Hepatocyte (in vitro differentiated cells): ENCODE measurements at places on chromosomes 12 and 14.
A peak's percentile ranks its signal among the peaks of the same experiment; 100 is the strongest.

GRCh38 chr14:52014601-52015267 lies 25.4 kb downstream of the RTRAF start:
- H3K4me1 ChIP-seq, result peaks cover 6% of the 10 kb centered on the region
- H3K27me3 ChIP-seq, result no peaks in the 10 kb centered on the region
- no peaks in the 10 kb centered on the region for H3K36me3 ChIP-seq
- H3K27ac ChIP-seq, result no peak overlapping the region
- no peak for DNase-seq
- no peak overlapping the region for H3K4me3 ChIP-seq

- H3K36me3 ChIP-seq, result no peaks in the 10 kb centered on the region
- DNase-seq, result peak; percentile 61
- H3K27me3 ChIP-seq, result no peaks in the 10 kb centered on the region
- H3K4me1 ChIP-seq, result peaks cover 59% of the 10 kb centered on the region
- no peak overlapping the region for H3K4me3 ChIP-seq
These were observed 79.6 kb downstream of the ITPK1 start for GRCh38 chr14:93035917-93036651.

GRCh38 chr12:75329918-75330826 lies at the start of gene CAPS2:
CAPS2 (minus strand) TSS chr12:75330324; CDS start chr12:75326498, 3,826 bp downstream.
- H3K27ac ChIP-seq, result no peak within 1 kb of the TSS
- no peaks in the 10 kb centered on the region for H3K4me1 ChIP-seq
- H3K4me3 ChIP-seq, result peak within 1 kb of the TSS; percentile 53
- H3K36me3 ChIP-seq, result no peaks in the 10 kb centered on the region

DNA sequence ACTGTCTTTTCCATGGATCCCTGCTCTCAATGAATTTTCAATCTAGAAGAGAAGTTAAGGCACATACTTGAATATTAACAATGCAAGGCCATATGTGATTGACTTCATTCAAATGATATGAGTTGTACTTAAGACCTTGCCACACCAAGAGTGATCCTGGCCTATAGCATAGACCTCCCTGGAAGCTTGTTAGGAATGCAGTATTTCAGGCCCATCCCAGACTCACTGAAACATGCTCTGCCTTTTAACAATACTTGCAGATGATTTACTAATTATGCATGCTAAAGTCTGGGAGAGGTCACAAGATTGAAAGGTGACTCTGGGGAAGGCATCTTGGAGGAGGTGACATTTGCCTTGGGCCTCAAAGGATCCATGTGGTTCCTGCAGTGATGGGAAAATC lies 43.2 kb downstream of the RFX4 start:
- no peaks in the 10 kb centered on the region for H3K36me3 ChIP-seq
- H3K27ac ChIP-seq, result no peak overlapping the region
- no peak overlapping the region for H3K4me3 ChIP-seq
- no peaks in the 10 kb centered on the region for H3K4me1 ChIP-seq

DNA sequence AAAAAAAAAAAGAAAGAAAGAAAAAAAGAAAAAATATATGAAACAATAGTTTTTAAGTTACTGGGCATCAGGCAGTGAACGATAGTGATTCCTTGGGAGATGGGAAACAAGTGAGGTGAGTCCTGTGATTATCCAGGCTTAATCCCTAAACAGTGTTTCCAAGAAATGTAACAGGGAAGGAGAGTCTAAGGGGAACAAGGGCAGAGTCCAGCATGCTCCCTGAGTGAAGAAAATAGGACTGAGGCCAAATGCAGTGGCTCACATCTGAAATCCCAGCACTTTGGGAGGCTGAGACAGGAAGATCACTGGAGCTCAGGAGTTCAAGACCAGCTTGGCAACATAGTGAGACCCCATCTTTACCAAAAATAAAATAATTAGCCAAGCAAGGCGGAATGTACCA lies 40.7 kb downstream of the R3HDM2 start:
- H3K4me3 ChIP-seq, result no peak overlapping the region
- no peaks in the 10 kb centered on the region for H3K36me3 ChIP-seq
- H3K4me1 ChIP-seq, result no peaks in the 10 kb centered on the region
- no peak for DNase-seq

- no peak overlapping the region for H3K4me3 ChIP-seq
- H3K27ac ChIP-seq, result peak overlapping the region; percentile 8
- no peaks in the 10 kb centered on the region for H3K36me3 ChIP-seq
- no peak for DNase-seq
- H3K4me1 ChIP-seq, result no peaks in the 10 kb centered on the region
These were observed 239.7 kb downstream of the BCAT1 start for GRCh38 chr12:24709216-24709615.

- H3K27ac ChIP-seq, result no peak overlapping the region
- no peaks in the 10 kb centered on the region for H3K4me1 ChIP-seq
- no peaks in the 10 kb centered on the region for H3K36me3 ChIP-seq
- H3K27me3 ChIP-seq, result no peaks in the 10 kb centered on the region
- no peak for DNase-seq
These were observed 267.2 kb upstream of the BTG1 start for GRCh38 chr12:92412856-92413255.

DNA sequence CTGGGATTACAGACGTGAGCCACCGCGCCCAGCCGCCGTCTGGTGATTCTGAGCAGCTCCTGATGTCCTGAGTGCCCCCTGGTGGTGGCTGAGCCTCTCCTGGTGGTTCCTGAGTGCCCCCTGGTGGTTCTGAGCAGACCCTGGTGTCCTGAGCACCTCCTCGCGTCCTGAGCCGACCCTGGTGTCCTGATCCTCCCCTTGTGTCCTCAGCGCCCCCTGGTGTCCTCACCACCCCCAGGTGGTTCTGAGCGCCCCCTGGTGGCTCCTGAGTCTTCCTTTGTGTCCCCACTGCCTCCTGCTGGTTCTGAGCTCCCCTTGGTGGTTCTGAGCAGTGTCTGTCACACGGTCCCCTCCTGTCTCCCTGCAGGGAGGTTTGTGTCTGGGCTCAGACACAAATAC lies 1304.9 kb downstream of the TMEM121 start:
- no peak overlapping the region for H3K4me3 ChIP-seq
- no peak overlapping the region for H3K27ac ChIP-seq
- no peaks in the 10 kb centered on the region for H3K27me3 ChIP-seq
- H3K36me3 ChIP-seq, result no peaks in the 10 kb centered on the region
- no peaks in the 10 kb centered on the region for H3K4me1 ChIP-seq

DNA sequence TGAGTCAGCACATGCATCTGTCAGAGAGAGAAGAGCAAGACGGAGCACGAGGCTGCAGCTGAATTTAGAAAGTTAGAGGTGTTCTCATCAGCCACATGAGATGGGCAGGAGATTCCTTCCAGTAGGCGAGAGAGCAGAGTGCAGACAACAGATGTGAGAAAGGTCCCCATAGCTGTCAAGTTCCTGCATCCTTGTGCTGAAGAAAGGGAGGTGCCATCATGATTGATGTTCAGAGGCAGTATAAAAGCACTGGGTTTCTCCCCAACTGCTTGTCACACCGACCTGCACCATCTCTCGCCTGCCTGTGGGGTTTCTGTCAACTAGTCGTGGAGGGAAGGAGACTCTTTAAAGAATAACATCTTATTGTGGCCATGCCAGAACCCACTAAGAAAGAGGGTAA lies at the start of gene MYBPC1:
TSS of gene MYBPC1 (plus strand) at position 272 of the 400 bp plus-strand sequence. CDS start at position 372, 100 bp downstream.
- H3K27me3 ChIP-seq, result no peaks in the 10 kb centered on the region
- H3K4me3 ChIP-seq, result no peak within 1 kb of the TSS
- no peaks in the 10 kb centered on the region for H3K36me3 ChIP-seq
- H3K27ac ChIP-seq, result no peak within 1 kb of the TSS

GRCh38 chr14:26478967-26479366 lies 118.9 kb downstream of the NOVA1 start:
- no peak for DNase-seq
- no peak overlapping the region for H3K4me3 ChIP-seq
- no peaks in the 10 kb centered on the region for H3K4me1 ChIP-seq
- H3K36me3 ChIP-seq, result no peaks in the 10 kb centered on the region
- no peak overlapping the region for H3K27ac ChIP-seq

GRCh38 chr14:94936401-94936892 lies 166.5 kb upstream of the GSC start:
- peaks cover 2% of the 10 kb centered on the region for H3K27me3 ChIP-seq
- DNase-seq, result peak; percentile 77
- peaks cover 12% of the 10 kb centered on the region for H3K4me1 ChIP-seq
- no peak overlapping the region for H3K4me3 ChIP-seq
- H3K36me3 ChIP-seq, result no peaks in the 10 kb centered on the region

DNA sequence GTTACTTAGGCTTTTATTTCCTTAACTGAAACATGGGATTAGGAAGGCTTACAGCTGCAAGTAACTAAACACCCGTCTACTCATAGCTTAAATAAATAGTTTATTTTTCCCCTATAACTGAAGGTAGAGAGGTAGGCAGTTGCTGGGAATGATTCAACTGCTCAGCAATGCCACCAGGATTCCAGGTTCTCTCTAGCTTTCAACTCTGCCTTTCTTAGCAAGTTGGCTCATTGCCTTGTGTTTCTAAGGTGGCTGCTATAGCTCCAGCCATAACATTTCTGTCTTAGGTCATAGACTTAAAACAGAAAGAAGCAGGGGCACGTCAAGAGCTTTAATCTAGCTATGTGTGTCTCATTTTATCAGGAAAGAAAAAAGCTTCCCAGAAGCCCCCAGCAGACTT lies 103.7 kb upstream of the MDM1 start:
- H3K4me1 ChIP-seq, result no peaks in the 10 kb centered on the region
- peak; percentile 26 for DNase-seq
- H3K36me3 ChIP-seq, result no peaks in the 10 kb centered on the region

DNA sequence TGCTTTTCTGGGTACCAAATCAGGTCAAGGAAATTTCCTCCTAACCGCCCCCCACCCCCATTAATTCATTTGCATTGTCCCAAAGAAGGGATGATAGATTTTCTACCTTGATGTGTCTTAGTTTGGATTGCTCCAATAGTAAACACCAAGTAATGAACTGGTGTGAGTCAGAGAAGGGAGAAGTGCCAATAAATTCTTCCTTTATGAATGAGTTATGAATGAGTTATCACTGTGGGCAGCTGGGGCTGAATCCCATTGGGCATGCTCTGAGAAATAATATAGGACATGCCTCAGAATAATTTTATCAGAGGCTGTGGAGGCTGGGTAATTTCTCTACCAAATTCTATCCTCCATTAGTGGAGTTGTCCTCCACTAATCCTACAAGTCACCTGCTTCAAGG lies 277.9 kb upstream of the FLRT2 start:
- no peak overlapping the region for H3K27ac ChIP-seq
- H3K27me3 ChIP-seq, result no peaks in the 10 kb centered on the region
- no peak for DNase-seq
- H3K4me1 ChIP-seq, result peaks cover 6% of the 10 kb centered on the region
- H3K4me3 ChIP-seq, result no peak overlapping the region

DNA sequence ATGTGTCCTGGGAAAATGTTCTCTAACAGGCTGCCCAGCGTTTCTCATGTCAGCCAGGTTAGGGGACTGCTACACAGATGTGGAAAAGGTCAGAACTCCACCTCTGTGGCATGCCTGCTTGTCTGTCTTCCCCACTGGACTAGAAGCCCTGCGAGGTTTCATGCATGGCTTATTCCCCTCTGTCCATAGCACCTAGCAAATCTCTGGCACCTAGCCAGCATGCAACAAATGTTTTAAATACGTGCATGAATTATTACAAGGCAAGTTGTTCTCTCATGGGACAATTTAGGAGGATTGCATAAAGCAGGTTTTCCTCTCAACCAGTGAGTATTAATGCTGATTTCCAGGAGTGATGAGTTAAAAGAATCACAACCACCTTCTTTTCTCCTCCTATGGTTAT lies 21.4 kb upstream of the KCNK13 start:
- no peaks in the 10 kb centered on the region for H3K27me3 ChIP-seq
- no peaks in the 10 kb centered on the region for H3K36me3 ChIP-seq
- H3K4me1 ChIP-seq, result no peaks in the 10 kb centered on the region
- H3K4me3 ChIP-seq, result no peak overlapping the region
- no peak overlapping the region for H3K27ac ChIP-seq

- no peaks in the 10 kb centered on the region for H3K27me3 ChIP-seq
- H3K4me1 ChIP-seq, result no peaks in the 10 kb centered on the region
- no peak for DNase-seq
- no peaks in the 10 kb centered on the region for H3K36me3 ChIP-seq
These were observed 131.3 kb downstream of the SLC25A47 start for GRCh38 chr14:100454437-100454836.
